ENCODE measurements at places on chromosomes 2 and 18. TPM values are rescaled to one million over a fixed set of nuclear protein-coding genes. Genes with fewer than 3 reads are reported as not detected.

FIGN gene
- not detected for total RNA-seq

SCYGR8 gene
- total RNA-seq, result not detected

CIB4 gene
- total RNA-seq, result not detected

STK17B gene
- 6.1 TPM for total RNA-seq

CYP20A1 gene
- total RNA-seq, result 33.0 TPM

SLC4A5 gene
- 0.11 TPM for total RNA-seq

UPP2 gene
- not detected for total RNA-seq

PFN4 gene
- total RNA-seq, result 0.17 TPM

SAP130 gene
- total RNA-seq, result 3.4 TPM
